B cell (primary cell): ENCODE measurements at places on chromosomes 5 and 9. TPM values are rescaled to one million over a fixed set of nuclear protein-coding genes. Genes with fewer than 3 reads are reported as not detected.

DNA sequence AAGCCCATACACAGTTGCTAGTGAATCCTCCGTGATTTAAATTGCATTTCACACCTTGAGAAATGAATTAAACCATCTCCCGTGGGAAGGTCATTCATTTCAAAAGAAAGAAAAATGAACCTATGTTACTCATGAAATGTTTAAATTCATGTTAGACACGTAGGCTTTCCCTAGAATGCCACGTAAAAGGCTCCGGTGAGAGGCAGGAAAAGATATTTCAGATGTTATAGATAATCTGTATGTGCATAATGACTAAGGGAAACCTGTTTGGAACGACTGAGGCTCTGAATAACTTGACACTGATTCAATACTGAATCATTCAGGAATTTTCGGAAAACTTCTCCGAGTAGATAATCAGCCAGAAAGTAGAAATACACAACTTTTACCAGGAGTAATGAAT lies 134.3 kb upstream of the ICE1 start:
- DNase-seq: no peak

- no peak for DNase-seq
Observed at GRCh38 chr5:96198356-96199058, 234.5 kb downstream of the PCSK1 start.

GRCh38 chr5:96969366-96969765 lies 33.5 kb downstream of the LNPEP start:
- DNase-seq: no peak

GRCh38 chr9:69995846-69996245 lies 47.8 kb upstream of the MAMDC2 start:
- no peak for DNase-seq

- DNase-seq: no peak
Observed at GRCh38 chr5:158861366-158861765, 238.3 kb downstream of the EBF1 start.

GRCh38 chr5:132684491-132684890 lies 10.7 kb downstream of the IL4 start:
- no peak for DNase-seq

GRCh38 chr9:72600671-72601070 lies 79.3 kb downstream of the TMC1 start:
- no peak for DNase-seq

DNA sequence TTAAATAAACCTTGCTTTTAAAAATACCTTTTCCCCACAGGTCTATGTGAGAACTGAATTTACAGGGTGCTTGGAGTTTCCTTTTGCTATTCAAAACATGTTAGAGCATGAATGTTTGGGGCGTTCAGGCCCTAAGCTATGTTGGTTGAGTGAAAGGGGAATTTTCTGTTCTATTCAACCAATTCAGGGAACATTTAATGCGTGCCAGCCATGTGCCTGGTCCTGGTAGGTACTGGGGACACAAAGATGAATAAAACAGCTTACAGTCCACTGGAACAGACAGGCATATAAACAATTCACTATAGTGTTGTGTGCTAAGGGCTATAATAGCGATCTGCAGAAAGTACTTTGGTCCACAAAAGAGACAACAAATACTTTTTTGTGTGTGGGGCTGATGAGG lies 108.5 kb downstream of the ZSWIM6 start:
- DNase-seq: no peak

GRCh38 chr5:139410993-139411828 lies 7.3 kb upstream of the SPATA24 start:
- DNase-seq: no peak

Gene CCNO
- not detected in 2 replicates for polyA plus RNA-seq

Gene SAXO1
- polyA plus RNA-seq: 0.01 TPM in 1 of 2 replicates, not detected in the other

Gene ST8SIA4
- polyA plus RNA-seq: 7.7 and 9.5 TPM in 2 replicates

Gene DMRTA1
- polyA plus RNA-seq: not detected in 2 replicates

Gene GPR21
- 0.13 TPM in 1 of 2 replicates, not detected in the other for polyA plus RNA-seq

Gene MAMDC2
- polyA plus RNA-seq: not detected in 2 replicates
